ENCODE measurements at places on chromosomes 5 and 9.
A peak's percentile ranks its signal among the peaks of the same experiment; 100 is the strongest.

DNA sequence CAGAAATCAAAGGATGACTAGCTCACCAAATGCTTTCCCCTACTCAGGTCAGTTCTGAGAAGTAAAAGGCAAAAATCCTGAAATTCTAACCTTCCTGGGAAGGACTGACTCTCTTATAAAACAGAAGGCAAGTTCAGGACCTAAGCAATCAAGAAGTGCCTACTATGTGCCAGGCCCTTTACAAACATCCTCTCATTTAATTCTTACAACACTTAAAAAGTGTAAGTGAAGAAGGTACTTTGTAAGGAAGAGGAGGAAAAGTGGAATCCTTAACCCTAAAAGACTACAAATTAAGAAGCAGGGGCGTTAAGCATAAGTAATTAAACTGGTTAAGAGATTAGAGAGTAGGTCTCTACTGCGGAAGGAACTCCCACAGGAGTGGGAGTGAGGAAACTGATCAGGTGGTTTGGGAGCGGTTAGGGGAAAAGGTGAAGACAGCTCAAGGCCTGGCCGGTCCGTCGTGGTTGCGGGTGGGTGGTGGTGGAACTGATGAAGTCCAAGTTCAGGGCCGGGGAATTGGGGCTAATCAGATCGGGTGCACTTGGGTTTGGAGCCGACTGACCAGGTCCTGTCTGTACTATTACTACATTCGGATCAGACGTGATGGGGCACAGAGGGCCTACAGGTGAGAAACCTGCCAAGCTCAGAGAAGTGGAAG, 839 bp downstream of the MED27 start:
- DNase-seq: no peak

DNA sequence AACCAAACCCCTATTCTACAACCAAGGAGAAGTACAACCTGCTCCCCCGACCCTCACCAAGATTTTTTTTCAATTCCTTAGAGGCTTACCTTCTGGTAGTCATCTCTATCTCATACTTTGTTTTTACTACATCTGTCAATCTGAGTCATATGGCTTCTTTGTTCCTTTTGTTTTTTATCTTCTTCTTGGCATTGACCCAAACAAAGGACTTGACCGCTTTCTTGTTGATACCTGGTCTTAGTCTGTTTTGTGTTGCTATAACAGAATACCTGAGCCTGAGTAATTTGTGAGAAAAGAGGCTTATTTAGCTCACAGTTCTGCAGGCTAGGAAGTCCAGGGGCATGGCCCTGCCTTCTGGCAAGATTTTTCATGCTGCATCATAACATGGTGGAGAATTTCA, 352.7 kb downstream of the MLLT3 start:
- DNase-seq: no peak

- no peak for DNase-seq
Observed at GRCh38 chr5:168939887-168940544, 360.8 kb upstream of the PANK3 start.

DNA sequence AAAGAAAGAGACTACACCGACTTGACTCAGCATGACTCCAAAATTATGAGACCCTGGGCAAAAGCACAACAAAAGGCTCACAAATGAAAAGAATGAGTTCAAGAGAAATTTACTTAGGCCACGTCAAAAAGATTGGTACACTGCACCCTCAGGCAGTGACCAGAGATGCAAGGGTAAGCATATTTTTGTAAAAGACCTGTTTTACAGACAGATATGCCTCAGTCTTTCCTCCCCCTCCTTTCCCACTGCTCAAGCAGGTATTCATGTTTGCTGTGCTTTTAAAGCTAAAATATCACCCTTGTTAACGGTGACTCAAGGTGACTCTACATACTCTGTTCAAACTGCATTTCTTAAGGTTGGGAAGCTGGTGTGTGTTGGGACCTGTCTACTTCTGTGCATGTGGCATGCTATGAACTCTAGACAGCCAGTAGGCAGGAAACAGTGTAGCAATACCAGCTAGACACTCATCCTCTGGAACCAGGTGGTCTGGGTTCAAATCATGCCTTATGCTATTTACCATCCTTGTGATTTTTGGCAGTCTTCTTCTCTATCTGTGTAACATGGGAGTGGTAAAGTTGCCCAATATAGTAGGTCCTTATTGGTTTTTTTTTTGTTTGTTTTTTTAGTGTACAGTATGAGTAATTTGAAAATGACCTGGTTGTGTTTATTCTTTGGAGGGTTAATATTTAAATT, 98.7 kb downstream of the TLE4 start:
- DNase-seq: no peak

DNA sequence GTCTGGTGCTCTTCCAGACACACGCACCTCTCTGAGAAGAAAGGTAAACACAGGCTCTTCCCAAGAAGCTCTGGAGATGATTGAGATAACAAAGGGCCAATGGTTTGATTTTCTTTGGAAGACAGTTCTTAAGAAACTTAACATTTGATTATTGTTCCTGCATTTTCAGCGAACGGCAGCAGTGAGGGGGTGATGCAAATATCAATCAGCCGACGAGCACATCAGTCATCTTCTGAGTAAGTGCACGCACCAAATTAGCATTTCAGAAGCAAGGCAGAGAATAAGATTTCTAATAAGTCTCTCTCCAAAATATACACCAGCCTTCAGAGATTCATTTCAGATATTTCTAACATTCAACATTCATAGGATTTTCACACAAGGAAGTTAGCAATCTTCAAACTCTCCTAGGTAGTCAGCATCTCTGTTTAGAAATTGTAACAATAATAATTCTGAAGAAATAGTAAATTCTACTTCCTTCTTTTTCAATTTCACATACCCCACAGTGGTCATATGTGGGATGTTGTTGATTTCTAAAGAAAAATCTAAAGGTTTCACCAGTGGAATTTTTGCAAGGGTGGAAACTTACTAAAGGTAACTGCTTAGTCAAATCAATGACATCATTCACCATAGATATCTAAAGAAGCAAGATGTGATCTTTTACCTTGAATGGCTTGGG, 250.3 kb downstream of the SEC61B start:
- no peak for DNase-seq

GRCh38 chr5:93585041-93585766, 2.2 kb downstream of the NR2F1 start:
- no peak for DNase-seq

- no peak for DNase-seq
Observed at GRCh38 chr9:7862170-7862569, 62.6 kb upstream of the DMAC1 start.

- no peak for DNase-seq
Observed at GRCh38 chr5:102153003-102153759, 142.9 kb downstream of the SLCO4C1 start.

GRCh38 chr9:35696520-35697215, 6.9 kb upstream of the TPM2 start:
- peak; percentile 15 for DNase-seq

GRCh38 chr5:103089272-103089671, 30.7 kb downstream of the GIN1 start:
- DNase-seq: no peak

Data from activated CD8-positive, alpha-beta memory T cell treated with anti-CD3 and anti-CD28 coated beads for 4 hours (primary cell).